ENCODE measurements at places on chromosomes 4 and X.

- DNase-seq, result peak; percentile 31
These were observed 999.0 kb upstream of the ADGRL3 start for GRCh38 chr4:60201052-60201673.

DNA sequence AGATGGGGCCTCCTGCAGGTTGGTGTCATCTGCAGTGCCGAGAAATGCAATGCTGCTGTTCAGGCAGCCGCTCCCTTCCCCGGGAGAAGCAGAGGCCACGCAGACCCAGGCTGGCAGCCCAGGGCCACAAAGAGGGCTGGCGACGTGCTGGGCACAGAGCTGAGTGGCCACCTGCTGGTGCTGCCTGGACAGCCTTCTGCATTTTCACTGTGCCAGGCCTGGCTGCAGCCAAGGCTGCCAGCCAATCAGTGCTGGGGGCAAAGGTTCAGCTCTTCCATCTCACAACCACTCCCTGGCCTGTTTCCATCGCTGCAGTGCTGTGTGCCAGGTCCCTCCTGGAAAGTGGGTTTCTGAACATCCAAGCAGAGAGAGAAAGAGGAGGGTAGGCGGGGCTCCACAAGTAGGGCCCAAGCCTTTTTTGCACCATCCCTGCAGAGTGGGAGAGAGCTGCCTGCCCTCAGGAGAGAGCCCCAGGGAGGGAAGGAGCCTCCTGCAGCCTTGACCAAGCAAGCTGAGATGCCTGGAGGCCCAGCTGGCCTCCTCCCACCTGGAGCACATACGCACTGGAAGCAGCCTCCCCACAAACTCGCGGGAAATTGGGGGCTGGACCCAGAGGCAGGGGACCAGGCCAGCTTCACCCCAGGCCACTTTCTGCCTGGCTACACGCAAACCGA, 20.1 kb downstream of the ADRA2C start:
- peak; percentile 60 for DNase-seq

- DNase-seq, result no peak
These were observed 988.8 kb downstream of the RAPGEF2 start for GRCh38 chr4:160091631-160092030.

DNA sequence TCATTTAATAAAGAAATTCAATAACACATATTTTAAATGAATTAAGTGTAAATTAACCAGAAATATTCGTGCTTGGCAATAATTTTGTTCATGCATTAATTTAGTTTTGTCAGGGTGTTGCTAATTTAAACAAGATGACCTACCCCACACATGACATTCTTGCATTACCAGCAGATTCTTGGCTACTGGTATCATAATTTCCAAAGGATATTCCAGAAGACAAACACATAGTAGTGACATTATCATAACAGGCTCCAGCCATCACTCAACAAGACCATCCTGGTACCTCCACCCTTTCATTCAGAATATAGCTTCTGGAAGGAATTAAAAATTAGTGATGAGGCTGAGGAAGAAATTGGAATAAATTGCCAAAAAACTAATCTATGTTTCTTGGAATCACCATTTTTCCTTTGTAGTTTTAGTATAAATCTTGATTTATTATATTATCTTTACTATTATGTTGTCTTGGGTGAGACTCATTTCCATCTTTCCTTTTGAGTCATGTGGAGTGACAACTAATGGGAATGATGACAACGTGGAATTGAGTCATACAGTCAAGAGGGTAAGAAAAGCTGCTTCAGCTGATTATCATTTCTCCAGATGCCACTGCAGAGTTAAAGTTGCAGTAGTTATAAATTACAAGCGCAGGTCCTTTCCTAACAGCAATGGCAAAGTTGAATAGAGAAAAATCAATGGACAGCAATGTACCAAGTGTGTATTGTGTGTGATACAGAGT, 30.9 kb upstream of the HHIP start:
- DNase-seq, result peak; percentile 5

- no peak for DNase-seq
These were observed 156.9 kb downstream of the CBR4 start for GRCh38 chr4:168852933-168853713.

GRCh38 chr4:47155919-47156318, 124.6 kb downstream of the GABRB1 start:
- no peak for DNase-seq

GRCh38 chr4:26094911-26095310, 180.9 kb downstream of the SMIM20 start:
- DNase-seq, result no peak

- no peak for DNase-seq
These were observed 82.8 kb upstream of the BOD1L1 start for GRCh38 chr4:13710246-13710885.

DNA sequence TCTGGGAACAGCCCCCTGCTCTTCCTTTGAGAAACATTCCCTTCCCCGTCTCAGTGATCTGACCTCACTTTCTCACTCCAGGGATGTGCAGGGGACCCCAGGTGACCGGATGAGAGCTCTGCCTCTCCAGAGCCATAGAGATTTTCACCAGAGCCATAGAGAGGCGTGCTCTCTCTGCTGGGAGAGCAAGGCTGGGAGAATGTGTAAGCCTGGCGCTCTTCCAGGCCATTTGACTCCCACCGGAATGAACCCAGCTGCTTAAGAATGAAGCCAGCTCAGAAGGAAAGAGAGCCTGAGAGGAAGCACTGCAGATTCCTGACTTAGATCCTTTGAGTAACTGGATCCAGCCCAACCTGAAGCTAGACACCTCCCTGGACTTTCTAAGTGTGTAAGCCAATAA, 106.4 kb downstream of the DHX15 start:
- DNase-seq, result peak; percentile 75

DNA sequence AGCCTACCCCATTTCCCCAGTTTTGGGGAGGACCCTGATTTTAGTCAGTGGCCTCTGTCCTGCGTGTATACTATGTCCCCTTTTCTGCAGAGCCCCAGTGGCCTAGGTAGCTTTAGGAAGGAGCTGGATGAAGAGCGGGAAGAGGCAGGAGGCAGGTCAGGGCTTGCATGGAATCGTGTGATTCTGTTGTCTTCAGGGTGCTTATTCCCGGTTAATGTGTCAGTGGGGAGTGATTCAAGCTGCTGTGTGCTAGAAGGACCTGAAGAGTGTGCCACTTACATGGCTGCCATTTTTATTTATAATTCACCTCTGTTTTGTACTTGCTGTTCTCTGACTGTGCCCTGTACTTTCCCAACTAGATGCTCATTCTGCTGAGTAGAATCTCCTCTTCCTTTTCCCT, 127.3 kb upstream of the AMOT start:
- no peak for DNase-seq

GRCh38 chr4:140423106-140423505, 4.3 kb downstream of the CLGN start:
- no peak for DNase-seq

DNA sequence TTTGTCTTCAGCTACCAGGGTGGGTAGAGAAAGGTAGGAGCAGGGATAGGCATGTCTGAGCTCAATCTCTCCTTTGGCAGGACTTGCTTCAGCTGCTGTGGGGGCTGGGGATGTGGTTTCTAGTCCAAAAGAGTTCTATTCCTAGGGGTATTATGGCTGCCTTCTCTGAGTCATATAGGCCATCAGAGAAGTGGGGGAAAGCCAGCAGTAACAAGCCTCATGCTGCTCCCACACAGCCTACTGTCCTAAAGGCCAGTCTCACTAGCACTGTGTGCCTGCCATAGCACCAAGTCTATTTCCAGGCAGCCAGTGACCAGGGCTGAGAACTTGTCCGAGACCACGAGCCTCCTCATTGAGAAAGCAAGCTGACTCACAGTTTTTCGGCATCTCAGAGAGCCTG, 270.6 kb downstream of the DCAF12L2 start:
- DNase-seq, result no peak

- no peak for DNase-seq
These were observed 5.1 kb downstream of the HS6ST2 start for GRCh38 chrX:132953354-132953753.

GRCh38 chr4:105677709-105678108, 30.8 kb downstream of the INTS12 start:
- no peak for DNase-seq

- no peak for DNase-seq
These were observed 2302.5 kb downstream of the ARAP2 start for GRCh38 chr4:33941854-33942253.

- DNase-seq, result peak; percentile 97
These were observed at the start of gene RAPGEF2 for GRCh38 chr4:159102622-159103383. Gene RAPGEF2, plus strand, starts transcription at chr4:159103079. Its CDS starts 1,084 bp downstream, at chr4:159104163.

GRCh38 chrX:16827225-16827624, 41.0 kb downstream of the TXLNG start:
- DNase-seq, result no peak

DNA sequence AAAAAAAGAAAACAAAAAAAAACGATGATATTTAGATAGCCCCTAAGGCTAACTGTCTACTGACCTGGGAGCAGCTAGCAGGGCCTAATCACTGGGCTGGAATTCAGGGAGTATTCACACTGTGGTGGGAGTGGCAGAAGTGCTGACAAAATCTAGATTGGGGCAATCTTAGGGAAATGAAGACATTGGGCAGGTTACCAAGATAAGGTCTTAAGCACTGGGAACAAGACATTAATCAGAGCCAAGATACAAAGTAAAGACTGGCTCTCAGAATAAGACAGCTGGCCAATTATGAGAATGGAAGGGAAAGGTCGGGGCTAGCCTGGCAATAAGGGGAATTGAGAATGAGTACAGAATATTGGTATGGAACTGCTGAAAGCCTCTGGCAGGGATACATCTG, 100.2 kb upstream of the GRIA3 start:
- DNase-seq, result no peak

DNA sequence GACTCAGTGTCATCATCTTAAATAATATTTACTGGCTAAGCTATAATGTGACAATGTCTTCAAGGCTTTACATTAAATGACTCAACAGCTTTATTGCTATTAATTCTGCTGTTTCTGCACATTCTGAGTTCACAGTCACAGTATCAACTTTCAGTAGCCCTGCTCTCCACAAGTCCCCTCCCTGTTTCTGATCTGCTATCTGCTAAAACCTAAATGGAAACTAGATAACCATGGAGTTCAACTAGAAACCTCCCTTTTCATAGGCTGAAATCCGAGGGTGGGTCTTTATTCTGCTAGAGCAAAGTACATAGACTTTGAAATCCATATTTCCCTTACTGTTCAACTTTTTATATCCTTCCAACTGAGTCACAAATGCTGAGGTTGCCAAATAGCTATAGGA, 5.4 kb upstream of the ACE2 start:
- no peak for DNase-seq

- no peak for DNase-seq
These were observed 82.1 kb downstream of the CLDN34 start for GRCh38 chrX:10049236-10049635.

GRCh38 chr4:145552181-145552822, 66.9 kb upstream of the MMAA start:
- DNase-seq, result no peak

- DNase-seq, result no peak
These were observed 217.6 kb upstream of the TTC29 start for GRCh38 chr4:147163311-147163710.

- DNase-seq, result no peak
These were observed 12.5 kb downstream of the RASGEF1B start for GRCh38 chr4:81459228-81459627.

DNA sequence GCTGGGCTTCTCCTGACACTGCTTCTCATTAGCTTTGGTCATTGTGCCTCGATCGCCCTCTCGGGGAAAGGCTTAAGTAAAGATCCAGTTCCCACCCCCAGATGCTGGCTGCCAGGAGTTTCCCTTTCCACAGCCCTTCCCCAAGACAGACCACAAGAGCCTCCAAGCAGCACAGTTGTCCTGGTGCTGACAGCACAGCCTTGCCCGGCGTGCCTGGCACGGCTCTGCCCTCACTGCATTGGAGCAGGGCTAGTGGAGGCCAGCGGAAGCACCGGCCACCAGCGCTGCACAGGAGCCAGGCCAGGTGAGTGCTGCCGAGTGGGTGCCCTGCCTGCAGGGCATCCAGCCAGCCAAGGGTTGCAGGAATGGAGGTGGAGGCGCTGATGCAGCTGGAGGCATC, 9.7 kb upstream of the MSANTD1 start:
- no peak for DNase-seq

GRCh38 chrX:115372152-115372551, 82.6 kb downstream of the LUZP4 start:
- peak; percentile 31 for DNase-seq

- no peak for DNase-seq
These were observed 6.7 kb upstream of the UCP1 start for GRCh38 chr4:140575489-140575888.

GRCh38 chrX:54714424-54714823, 83.6 kb downstream of the ITIH6 start:
- no peak for DNase-seq

DNA sequence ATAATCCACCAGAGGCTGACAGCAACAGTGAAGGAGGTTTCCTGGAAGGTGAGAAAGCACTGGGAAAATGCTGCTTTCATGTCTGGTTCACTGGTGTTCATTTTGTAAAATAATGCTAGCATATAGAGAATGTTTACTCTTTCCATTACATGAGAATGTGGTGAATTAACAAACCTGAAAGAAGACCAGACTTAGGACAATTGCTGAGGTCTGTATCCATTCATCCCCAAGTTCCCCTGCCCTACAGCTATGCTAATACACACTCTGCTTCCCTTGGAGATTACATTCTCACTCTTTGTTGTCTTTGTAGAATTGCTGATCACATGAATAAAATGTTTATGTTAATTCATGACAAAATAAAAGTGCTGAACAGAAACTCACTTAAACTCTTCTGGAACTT, 99.5 kb downstream of the ARHGAP6 start:
- DNase-seq, result no peak

DNA sequence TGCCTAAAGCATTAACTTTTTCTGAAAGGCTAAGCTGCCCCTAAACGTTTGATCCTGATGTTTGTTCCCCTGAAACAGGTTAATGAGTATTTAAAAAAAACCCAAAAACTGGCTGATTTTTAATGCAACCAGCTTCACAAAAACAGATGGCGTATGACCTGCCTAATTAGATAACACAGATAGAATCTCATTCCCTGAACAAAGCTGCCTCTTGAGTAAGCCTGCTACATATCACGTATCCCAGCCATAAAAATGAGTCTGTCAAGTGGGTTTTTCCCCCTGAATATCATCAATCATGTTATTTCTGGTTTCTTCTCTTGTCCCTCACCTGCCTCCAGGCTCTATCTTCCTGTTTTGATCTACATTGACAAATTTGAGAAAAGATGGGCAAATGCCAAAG, 154.2 kb upstream of the FAM9B start:
- DNase-seq, result no peak

GRCh38 chr4:95038791-95039190, 281.0 kb downstream of the BMPR1B start:
- DNase-seq, result no peak

- DNase-seq, result no peak
These were observed 126.8 kb downstream of the NAA11 start for GRCh38 chr4:79198951-79199587.

DNA sequence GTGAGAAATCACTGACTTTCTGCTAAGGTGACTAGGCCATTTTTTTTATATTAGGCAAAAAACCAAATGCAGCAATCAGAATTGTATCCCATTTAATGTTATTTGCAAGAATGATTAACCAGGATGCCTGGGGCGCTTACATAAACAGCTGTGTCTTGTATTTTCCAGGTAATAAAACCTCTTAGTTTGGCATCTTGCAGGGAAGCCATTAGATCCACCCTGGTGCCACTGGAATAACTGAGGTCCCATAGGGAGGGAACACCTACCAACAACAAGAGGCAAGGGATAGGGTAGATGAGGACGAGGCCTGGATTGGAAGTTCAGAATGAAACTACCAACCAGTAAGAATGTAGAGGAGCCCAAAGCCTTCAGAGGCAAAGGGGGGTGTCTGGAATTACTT, 288.3 kb downstream of the ARHGAP24 start:
- no peak for DNase-seq
